ENCODE measurements at places on chromosomes 5 and 9.
A peak's percentile ranks its signal among the peaks of the same experiment; 100 is the strongest.

GRCh38 chr9:91220491-91221135 is 141.1 kb downstream of the AUH start:
- DNase-seq = no peak

- DNase-seq = peak; percentile 85
These were observed 68.7 kb downstream of the ACTL7B start for GRCh38 chr9:108786901-108787689.

- no peak for DNase-seq
These were observed 139.0 kb upstream of the PRDM9 start for GRCh38 chr5:23368393-23368792.

GRCh38 chr5:114544561-114544960 is 182.7 kb downstream of the KCNN2 start:
- no peak for DNase-seq

DNA sequence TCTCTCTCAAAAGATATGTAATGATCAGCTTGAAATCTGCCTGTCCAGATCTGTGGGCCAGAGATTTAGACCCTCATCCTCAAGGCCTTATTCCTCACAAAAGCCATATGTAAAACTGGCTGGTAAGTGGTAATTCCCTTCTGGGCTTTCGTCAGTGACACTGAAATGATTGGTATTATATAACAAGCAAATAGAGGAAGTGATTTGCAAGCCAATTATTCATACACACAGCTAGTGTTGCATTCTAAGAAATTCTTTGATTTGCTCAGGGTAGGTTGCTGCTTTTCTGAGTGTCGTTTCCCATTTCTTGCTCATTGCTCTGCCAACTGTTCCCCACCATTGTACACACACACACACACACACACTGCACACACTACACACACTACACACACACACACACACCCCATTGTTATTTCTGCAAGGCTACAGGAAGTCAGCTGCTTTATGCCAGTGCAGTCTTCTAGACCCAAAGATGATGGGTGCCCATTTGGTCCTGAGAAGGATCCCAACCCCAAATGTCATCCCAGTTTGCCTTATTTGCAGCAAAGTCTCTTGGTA is 76.8 kb downstream of the PRLR start:
- no peak for DNase-seq

GRCh38 chr5:173340984-173341383 is 12.8 kb upstream of the STC2 start:
- DNase-seq = no peak

DNA sequence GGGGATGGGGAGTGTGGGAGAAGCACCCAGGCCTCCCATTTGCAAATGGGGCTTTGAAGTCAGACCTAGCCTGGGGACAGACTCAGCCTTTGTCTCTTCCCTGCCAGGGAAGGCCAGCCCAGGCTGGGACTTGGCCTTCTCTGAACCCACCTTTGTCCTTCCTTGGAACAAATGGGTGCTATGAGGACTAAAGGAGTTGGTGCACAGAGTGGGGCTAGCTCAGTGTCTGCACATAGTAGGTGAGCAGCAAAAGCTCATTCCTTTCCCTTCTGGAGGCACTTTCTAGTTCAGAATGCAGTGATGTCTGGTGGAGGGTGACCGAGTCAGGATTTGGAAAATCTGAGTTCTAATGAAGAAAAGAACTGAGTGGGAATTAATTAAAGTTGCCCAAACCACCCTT is 37.2 kb downstream of the COL27A1 start:
- DNase-seq = no peak

GRCh38 chr5:151154931-151155774 is 2.4 kb downstream of the ANXA6 start:
- DNase-seq = peak; percentile 9

- DNase-seq = peak; percentile 18
These were observed 2.1 kb upstream of the PHF2 start for GRCh38 chr9:93574091-93574899.

- DNase-seq = no peak
These were observed 26.0 kb downstream of the ARRDC3 start for GRCh38 chr5:91357012-91357634.

DNA sequence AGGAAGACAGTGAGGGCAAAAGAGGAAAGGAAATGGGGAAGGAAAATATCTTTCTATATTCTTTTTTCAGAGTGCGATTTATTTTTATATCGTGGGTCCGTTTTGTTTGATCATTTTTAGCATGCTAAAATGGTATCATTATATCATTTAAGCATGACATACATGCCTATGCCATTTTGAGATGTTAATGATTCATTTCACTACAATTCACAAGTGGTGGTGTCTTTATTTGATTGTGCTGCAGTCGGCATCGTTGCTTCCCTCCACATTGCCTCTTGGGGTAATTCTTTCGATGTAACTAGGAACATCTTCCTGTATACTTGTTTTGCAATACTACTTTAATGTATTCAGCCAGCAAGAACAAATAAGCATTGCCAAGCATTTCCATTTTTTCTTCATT is 145.2 kb downstream of the CFAP90 start:
- DNase-seq = no peak

DNA sequence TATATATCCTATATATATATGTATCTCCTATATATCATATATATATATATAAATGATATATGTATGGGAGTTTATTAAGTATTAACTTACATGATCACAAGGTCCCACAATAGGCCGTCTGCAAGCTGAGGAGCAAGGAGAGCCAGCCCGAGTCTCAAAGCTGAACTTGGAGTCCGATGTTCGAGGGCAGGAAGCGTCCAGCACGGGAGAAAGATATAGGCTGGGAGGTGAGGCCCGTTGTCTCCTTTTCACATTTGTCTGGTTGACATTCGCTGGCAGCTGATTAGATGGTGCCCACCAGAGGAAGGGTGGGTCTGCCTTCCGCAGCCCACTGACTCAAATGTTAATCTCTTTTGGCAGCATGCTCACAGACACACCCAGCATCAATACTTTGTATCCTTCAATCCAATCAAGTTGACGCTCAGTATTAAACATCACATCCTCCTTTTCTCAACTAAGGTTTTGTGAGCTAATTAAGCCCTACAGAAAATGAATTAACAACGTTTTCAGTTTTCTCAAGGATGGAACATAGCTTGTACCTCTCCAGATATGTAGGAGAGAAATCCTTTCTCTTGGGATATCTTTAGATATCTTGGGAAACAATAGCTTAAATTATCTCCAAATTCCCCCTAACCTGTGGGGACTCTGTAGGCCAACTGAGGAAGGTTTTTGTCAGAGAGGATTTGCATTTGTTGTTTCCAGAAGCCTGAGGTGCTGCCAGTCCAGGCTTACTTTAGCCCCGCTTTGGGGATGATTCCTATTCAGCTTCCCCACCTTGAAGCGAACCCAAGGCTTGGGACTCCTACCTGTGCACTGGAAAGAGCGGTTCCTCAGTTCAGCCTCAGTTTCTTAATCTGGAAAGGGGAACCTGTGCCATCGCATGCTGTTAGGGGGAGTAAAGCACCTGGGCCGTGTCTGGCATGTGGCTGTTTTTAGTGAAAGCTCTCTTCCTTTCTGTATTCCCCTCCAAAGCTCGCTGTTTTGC is 163.2 kb downstream of the CACNA1B start:
- no peak for DNase-seq

- DNase-seq = no peak
These were observed 113.9 kb downstream of the FGF10 start for GRCh38 chr5:44275329-44275728.

- no peak for DNase-seq
These were observed 18.3 kb upstream of the FUBP3 start for GRCh38 chr9:130561056-130561455.

DNA sequence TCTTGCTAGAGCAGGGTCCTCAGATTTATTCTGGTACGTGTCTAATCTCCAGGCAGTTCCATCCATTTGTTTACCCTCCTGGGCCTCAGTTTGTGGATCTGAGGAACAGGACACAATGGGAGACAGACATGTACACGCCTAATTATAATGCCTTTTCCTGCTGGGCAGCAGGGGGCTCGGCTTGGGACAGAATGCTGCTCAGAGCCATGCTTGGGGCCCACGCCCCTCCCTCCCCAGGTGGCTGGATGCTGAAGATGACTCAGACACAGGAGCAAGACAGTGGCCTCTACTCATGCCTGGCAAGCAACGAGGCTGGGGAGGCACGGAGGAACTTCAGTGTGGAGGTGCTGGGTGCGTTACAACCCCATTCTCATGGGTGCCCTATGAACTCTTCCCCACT is 72.7 kb upstream of the ASS1 start:
- no peak for DNase-seq

GRCh38 chr9:127181315-127181580 is 58.8 kb upstream of the ANGPTL2 start:
- no peak for DNase-seq

DNA sequence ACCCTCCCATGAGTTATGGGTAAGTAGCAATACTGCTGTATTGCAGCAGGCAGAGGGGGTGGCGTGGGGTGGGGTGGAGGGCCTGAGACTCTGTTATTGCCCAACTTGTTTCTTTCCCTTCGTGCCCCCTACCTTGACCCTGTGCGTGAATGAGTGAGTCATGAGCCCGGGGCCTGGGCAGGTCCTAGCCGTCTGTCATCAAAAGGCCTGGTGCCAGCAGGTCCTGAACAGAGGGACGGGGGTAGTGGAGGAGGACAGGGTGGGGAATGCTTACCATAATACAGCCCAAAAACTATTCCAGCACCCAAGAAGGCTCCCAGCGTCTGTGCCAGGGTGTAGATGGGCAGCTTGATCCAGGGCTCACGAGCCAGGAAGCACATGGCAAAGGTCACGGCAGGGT is 4.3 kb downstream of the AQP3 start:
- DNase-seq = no peak

DNA sequence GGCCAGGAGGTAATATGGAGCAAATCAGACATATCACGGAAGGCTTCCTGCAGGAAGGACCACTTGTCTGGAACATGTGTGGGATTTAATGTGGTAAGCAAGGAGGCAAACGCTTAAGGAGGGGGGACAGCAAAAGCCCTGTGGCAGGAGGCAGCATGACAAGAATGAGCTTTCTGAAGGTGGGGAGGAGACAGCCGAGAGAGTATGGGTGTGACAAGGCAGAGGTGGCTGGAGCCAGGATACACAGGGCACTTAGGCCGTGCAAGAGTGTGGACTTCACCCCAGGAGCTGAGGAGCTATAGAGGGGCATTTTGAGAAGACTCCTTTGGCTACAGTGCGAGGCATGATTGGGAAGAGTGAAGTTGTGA is 14.4 kb upstream of the S1PR3 start:
- DNase-seq = no peak

GRCh38 chr9:127915325-127915752 is 1.5 kb downstream of the ST6GALNAC4 start:
- DNase-seq = no peak

GRCh38 chr5:33425314-33425713 is 15.5 kb upstream of the TARS1 start:
- DNase-seq = no peak

Data from A673 (cell line).